ENCODE measurements at places on chromosomes 7 and 10.

DNA sequence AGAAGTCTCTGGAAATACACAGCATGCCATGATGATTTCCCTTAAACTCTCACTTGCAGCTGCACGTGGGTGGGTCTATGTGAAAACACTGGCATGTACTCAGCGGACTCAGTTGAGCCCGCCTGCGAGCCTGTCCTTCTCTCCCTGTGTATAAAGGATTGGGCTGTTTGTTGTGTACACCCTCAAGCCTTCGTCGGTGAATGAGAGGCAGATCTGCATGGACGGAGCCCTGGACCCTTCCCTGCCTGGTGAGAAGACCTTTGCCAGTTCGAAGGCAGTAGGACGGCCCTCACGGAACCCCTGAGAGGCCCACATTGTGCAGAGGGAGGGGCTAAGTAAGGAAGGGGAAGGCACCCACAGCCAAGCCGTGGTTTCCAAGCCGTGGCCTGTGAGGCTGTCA lies 121.2 kb downstream of the WDFY4 start:
- DNase-seq, result no peak

GRCh38 chr7:112297681-112298080 lies 91.2 kb downstream of the ZNF277 start:
- no peak for DNase-seq

GRCh38 chr10:49726593-49726992 lies 35.5 kb downstream of the OGDHL start:
- no peak for DNase-seq

- DNase-seq, result no peak
Observed at GRCh38 chr7:81937091-81937490, 167.2 kb upstream of the HGF start.

- no peak for DNase-seq
Observed at GRCh38 chr10:22455068-22455857, 110.0 kb downstream of the SPAG6 start.
